Breast epithelium (tissue), 4 donors: ENCODE measurements at places on chromosomes 4 and X. TPM values are rescaled to one million over a fixed set of nuclear protein-coding genes. Genes with fewer than 3 reads are reported as not detected.

Gene TASL
- total RNA-seq, result 1.4 TPM

Gene TMPRSS11F
- not detected for total RNA-seq

Gene KDR
- total RNA-seq, result 20.3 TPM

Gene RADX
- 5.6 TPM for total RNA-seq

- H3K36me3 ChIP-seq, result no peaks in the 10 kb centered on the region
- no peak overlapping the region for H3K4me3 ChIP-seq
- no peak for DNase-seq
- H3K27me3 ChIP-seq, result no peaks in the 10 kb centered on the region
These were observed 12.2 kb upstream of the PGRMC2 start for GRCh38 chr4:128299848-128300247.

DNA sequence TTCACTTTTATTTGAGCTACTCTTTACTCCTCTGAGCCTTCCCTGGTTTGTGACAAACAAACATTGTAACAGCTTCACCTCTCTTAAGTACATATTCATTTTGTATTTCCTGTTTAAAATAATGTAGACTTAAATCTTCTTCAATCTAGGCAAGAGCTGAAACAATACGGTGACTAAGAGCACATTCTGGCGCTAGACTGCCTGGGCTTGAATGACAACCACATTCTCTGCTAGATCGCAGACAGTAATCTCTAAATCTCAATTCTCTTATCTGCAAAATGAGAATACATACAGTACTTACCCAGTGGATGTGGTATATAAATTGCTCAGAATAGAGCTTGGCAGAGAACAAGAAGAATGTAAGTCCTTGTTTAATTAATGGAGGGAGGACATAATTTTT lies 144.8 kb downstream of the ARAP2 start:
- no peak overlapping the region for H3K27ac ChIP-seq
- no peaks in the 10 kb centered on the region for H3K36me3 ChIP-seq
- H3K27me3 ChIP-seq, result no peaks in the 10 kb centered on the region
- DNase-seq, result no peak
- no peak overlapping the region for H3K4me3 ChIP-seq
- no peaks in the 10 kb centered on the region for H3K4me1 ChIP-seq

GRCh38 chrX:37796310-37796709 lies 16.5 kb downstream of the CYBB start:
- no peaks in the 10 kb centered on the region for H3K36me3 ChIP-seq
- H3K4me3 ChIP-seq, result no peak overlapping the region
- H3K27me3 ChIP-seq, result peaks cover 39% of the 10 kb centered on the region

DNA sequence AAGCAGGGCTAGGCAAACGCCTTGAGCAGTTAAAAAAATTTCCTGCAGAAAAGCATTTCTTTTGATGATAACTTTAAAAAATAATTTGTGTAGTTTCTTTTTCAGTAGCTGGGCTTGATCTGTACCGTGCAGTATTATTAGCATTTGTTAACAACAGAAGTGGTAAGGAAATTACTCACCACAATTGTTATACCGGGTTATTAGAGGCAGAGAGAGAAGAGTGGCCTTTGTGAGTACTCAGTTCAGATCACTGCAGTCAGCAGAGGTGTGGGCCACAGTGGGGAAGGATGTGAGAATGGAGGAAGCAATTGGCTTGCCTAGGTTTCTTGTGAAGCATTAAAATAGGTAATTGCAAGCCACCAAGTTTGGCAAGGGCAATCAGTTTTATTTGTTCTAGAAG lies 14.3 kb upstream of the IL21 start:
- no peak for DNase-seq
- no peak overlapping the region for H3K27ac ChIP-seq
- H3K36me3 ChIP-seq, result no peaks in the 10 kb centered on the region
- no peak overlapping the region for H3K4me3 ChIP-seq

DNA sequence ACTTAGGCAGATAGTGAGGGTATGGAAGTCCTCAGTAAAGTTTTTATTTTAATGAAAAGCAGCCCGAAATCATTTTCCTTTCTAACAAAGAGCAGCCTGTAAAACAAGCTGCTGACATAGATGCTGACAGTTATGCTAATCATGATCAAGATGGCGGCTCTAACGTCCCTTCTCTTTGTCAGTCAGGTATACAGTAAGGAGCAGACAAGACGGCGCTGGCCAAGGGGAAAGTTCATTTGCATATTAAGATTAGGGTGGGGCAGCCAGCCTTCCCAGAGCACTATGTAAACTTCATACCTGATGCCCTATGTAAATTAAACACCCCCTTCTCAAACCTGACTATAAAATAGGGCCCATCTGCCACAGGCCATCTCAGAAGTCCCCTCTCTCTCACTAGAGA lies 76.9 kb downstream of the MAGEB10 start:
- H3K4me1 ChIP-seq, result no peaks in the 10 kb centered on the region
- no peaks in the 10 kb centered on the region for H3K27me3 ChIP-seq
- DNase-seq, result no peak
- no peak overlapping the region for H3K27ac ChIP-seq
- H3K4me3 ChIP-seq, result no peak overlapping the region
- H3K36me3 ChIP-seq, result no peaks in the 10 kb centered on the region

DNA sequence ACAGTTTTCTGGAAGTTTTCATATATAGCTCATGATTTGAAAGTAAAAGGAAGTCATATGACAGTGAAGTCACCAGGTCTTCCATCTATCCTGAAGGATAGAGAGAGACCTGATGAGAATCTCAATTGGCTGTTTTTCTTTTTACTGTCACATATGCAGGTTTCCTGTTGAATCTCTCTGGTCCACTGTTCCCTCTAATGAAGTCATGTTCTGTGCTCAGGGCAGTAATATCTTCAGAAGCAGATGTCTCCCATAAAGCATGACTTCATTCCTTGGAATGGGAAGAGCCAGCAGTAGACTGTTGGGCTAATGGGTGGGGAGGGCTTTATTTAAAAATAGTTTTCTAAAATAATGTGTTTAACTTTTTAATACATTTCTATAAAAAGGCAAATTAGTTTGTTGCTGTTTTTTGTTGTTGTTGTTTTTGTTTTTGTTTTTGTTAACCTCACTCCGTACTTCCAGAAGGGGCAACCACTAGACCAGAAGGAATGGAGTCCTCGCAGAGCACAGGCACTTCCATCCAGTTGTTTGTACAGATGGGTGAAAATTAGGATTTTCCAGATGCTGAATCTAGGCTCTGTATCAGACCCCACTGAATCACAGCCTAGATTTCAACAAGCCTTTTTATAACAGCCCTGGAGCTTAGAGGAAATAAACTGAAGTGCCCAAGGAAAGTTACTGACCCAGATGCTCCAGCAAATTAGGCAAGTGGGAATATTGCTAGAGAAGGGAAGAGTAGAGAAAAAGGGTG lies 54.2 kb downstream of the AWAT2 start:
- no peak for DNase-seq
- no peaks in the 10 kb centered on the region for H3K36me3 ChIP-seq
- no peak overlapping the region for H3K4me3 ChIP-seq
- no peaks in the 10 kb centered on the region for H3K4me1 ChIP-seq
- no peak overlapping the region for H3K27ac ChIP-seq
